Urothelium cell line (cell line): ENCODE measurements at places on chromosomes 4 and X.

DNA sequence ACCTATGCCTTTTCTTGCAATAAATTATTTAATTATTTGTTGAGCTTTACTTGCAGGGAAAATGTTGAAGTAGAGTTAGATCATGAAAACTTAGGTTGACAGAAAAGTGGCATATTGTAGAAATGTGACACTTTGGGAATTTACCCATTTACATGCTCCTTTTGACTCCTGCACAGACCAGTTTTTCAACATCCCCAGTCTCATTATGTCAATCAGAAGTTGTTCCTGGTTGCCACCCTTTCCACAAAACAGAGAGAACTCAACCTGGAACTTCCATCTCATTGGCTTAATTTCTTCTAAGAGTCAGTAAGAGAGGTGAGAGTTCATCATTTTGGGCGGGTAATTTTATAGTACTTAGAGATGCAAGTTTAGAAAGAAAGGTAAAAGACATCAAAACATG lies 284.6 kb upstream of the ANKRD50 start:
- DNase-seq: no peak

- no peak for DNase-seq
Observed at GRCh38 chrX:118383120-118383519, 37.2 kb downstream of the WDR44 start.

GRCh38 chr4:88738180-88738579 lies 40.6 kb upstream of the NAP1L5 start:
- DNase-seq: no peak

DNA sequence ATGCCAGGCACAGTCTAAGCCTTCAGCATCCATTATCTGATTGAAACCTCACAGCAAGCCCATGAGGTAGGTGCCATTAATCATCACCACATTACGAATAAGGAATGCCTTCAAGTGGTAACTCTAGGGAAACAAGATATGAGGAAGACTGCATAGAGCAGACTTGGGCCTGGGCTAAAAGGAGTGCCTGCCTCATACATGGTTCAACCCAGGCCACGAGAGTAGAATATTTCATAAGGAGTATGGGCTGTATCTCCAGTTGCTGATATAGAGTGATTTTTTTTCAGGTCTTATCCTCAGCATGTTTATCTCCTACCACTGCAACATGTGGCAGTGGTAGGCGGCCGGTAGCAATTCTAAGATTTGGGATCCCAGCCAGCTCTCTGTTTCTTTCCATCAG lies 51.7 kb downstream of the ATP11C start:
- no peak for DNase-seq

DNA sequence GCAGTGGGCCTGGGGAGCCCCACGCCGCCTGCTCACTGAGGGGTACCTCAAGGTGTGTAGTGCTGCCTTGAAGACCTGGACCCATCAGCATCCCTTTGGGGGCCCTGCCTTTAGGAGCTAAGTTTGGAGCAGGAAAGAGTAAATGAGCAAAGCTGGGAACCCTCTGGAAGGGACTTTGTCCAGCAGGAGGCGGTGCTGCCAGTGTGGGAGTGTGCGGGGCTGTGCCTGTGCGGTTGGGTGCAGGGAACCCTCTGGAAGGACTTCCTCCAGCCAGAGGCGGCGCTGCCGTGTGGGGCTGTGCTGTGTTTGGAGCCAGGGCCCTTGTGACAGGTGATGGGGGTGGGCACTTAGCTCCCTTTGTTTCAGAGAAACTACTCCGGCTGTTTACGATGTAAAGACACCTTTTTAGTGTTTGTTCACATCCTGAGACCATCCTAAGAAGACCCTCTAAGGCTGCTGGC lies 25.8 kb downstream of the RGS12 start:
- no peak for DNase-seq

GRCh38 chr4:8398347-8398746 lies 42.2 kb downstream of the ACOX3 start:
- DNase-seq: no peak
